ENCODE measurements at places on chromosomes 6 and 20.

- no peak for DNase-seq
Observed at GRCh38 chr20:47035026-47035590, 140.5 kb downstream of the EYA2 start.

GRCh38 chr20:14644306-14645097 is 307.1 kb upstream of the FLRT3 start:
- DNase-seq: no peak

DNA sequence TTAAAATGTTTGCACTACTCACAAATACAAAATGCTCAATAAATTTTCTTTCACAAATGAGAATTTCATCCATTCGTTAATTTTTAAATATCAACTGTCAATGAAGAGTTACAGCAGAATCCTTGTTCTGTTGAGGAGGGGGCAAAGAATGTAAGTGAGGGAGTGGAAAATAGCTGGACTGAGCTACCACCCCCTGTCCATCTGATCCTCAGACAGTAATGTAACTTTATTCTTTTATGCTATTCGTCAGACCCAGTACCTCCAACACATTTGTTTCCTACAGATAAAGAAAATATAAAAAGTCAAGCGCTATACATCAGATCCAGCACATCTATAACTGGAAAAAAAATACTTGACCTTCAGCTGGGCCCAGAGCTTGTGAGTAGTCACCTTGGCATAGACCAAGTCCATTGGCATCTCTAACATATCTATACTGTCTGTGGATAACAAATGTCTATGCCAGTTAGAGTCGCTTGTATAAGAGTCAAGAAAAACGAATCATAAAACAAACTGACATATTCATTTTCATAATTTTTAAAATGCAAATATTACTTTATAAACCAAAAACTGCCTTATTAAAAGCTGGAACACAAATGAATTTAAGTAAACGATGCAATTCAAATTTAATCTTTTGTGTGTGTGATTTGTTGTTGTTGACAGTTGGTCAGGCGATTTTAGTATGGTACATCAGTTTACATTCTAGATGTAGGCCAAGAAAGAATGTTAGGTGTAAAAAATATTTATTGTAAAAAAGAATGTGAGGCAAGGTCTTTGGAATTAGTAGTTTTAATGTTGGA is 57.2 kb upstream of the HFE start:
- DNase-seq: no peak

DNA sequence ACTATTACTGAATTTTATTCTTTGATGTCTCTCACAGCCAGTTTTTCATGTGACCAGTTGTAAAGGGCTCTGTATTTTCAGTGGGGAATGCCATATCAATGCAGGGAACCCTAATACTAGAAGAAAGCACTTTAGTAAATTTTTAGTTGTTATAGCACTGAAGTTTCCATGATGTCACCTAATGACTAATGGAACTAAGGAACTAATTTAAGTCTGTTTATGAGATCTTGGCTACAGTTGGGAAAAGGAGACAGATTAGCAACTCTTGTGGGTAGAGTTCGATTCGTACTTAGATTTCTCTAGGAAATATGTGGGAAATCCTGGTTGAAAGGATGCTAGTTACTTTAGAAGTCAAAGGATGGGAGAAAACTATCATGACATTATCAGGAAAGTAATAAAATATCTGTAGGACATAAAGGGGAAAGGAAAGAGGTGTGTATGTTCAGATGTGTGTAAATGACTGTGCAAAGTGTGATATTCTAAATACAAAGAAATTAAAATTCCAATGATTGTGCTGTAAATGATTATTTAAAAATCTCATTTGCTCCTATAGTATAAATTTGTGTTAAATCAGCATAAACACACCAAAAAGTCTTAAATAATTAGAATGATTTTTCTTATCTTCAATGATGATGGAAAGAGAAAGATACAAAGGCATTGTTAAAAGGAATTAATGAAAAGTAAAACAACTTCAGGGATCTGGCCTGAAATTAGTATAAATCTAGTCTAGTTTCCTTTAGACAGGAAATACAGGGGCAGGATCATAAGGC is 103.4 kb downstream of the LRRC1 start:
- no peak for DNase-seq

GRCh38 chr6:41593839-41594238 is 44.4 kb upstream of the MDFI start:
- peak; percentile 42 for DNase-seq

- DNase-seq: no peak
Observed at GRCh38 chr6:107554918-107555317, 65.0 kb downstream of the SOBP start.

GRCh38 chr6:4178737-4179333 is 43.5 kb upstream of the ECI2 start:
- DNase-seq: no peak

DNA sequence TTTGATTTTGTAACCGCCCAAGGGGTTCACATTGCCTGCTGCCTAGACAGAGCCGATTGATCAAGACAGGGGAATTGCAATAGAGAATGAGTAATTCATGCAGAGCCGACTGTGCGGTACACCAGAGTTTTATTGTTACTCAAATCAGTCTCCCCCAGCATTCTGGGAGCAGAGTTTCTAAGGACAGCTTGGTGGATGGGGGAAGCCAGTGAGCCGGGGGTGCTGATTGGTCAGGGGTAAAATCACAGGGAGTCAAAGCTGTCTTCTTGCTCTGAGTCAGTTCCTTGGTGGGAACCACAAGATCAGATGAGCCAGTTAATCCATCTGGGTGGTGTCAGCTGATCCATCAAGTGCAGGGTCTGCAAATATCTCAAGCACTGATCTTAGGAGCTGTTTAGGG is 60.0 kb upstream of the EZR start:
- DNase-seq: no peak
